ENCODE measurements at places on chromosomes 4 and X.

- DNase-seq = no peak
Measured at GRCh38 chr4:163768014-163768413, 273.5 kb downstream of the TMA16 start.

DNA sequence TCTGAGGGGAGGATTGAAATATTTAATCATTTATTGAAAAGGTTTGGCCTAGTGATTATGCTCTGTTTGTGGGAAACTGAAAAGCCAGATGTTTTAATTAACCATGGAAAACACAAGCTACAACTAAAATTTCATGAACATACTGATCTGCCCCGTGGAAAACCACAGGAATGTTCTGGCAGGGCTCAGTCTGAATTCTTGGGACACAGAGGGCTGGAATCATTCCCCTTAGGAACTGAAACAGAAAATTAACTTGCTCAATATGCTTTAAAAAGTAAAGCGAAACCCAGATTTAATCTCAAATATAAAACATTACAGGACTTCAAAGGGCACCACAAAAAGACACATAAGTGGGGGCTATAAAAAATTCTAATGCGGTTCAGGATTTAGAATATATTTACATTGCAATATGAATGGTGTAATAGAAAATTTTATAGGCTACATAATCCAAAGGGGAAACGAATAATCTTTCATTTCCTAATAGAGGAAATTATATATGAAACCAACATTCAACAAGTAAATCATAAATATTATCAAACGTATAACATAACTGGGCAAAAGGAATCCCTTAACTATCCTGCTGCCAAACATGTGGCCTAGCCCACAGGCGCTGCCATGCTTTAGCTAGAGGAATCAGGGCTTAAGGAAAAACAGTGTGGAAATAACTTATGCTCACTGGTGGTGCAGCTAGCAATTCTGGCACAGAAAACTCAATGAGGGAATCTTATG, 70.9 kb downstream of the APBB2 start:
- DNase-seq = no peak

GRCh38 chr4:141132709-141133145, 542 bp downstream of the RNF150 start:
- peak; percentile 44 for DNase-seq

GRCh38 chr4:46931981-46932380, 22.9 kb upstream of the COX7B2 start:
- DNase-seq = no peak

- DNase-seq = no peak
Measured at GRCh38 chrX:95383778-95384177, 1300.9 kb upstream of the DIAPH2 start.

DNA sequence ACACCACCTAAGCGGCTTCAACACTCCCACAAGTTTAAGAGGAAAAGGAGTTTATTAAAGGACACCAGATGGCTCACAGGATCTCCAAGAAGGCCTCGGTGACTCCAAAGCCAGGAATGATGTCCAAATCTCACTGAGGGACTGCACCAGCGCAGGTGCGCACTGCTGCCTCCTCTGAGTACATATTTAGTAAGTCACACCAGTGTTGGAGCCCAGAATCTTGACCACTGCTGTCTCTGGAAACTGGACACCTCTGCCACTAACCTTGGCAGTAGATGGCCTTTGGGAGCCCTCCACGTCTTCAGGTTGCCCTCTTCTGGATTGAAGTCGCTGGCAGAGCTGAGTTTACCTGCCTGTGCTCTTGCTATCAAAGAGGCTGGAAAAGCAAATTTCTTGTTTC, 10.1 kb upstream of the RS1 start:
- DNase-seq = no peak

- DNase-seq = no peak
Measured at GRCh38 chr4:186563761-186564160, 8.4 kb upstream of the MTNR1A start.

DNA sequence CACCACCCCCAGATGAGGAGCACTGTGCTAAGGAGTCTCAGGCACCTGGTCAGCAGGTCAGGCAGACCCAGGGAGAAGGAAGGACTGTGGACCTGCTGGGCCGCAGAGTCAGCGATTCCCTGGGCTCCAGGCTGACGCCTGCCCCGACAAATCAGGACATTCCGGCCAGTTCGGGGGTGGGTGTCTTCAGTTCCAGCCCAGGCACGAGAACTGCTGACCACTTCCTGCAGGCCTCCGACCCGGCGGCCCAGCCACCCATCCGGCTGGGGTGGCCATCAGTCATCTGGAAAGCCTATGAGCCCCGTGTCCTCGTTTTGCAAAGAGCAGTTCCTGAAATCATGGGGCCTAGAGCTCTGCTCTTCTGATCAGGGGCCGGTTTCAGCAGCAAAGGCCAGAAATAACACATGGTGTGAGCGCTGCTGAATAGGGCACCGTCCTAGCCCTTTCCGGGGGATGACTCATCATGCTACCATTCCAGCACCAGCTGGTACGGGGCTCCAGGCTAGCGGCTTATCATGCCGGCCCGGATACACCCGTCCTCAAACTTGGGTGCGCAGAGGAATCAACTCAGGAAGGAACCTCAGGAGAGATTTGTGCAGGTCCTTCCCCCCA, 7.8 kb upstream of the SH3TC1 start:
- DNase-seq = no peak

DNA sequence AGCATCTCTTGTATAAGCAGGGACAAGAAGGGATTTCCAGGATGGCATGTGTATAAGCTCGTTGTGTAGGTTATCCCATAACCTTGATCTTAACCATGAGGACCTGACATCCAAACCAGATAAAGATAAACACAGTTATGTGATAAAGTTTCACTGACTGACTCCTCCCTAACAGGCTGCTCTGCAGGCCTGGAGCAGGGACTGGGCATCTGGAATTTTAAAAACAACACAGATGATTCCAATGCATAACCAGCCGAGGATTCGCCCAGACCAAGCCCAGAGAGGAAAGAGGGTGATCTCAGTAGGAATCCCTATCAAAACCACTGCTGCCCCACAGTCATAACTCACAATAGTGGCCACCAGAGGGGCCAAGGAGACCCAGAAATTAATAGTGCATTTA, 22.7 kb downstream of the KLF3 start:
- DNase-seq = no peak

DNA sequence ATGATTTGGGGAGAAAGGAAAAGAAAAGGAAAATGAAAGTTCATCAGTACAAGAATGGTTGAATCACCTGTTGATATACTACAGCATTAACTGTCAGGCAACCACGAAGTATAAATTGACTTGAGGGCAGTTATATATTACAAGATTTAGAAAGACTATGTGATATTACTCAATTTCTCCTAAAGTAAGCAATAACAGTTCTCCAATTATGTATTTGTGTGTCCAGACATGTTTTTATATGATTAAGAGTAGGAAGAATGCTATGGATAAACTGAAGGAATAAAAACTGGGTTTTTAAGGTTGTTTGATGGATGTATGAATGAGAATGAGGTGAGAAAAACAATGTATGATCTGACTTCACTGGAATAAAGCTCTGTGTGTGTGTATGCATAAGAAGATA, 2234.4 kb downstream of the ARAP2 start:
- no peak for DNase-seq

DNA sequence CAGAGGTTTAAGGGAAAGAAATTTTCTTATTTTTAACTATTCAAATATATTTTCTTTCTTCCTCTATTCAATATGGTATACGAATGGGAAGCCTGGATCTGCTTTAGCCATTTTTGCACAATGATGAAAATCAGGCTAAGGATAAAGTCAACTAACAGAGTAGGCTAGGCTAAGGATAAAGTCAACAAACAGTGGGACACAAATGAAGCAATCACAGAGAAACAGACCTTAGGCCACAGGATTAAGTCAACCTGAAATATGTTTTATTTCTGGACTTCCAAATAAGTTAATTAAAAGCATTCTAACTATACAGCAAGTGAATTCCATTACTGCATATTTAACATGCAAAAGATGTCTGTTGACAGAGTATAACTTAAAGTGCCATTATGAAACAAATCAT, 17.0 kb downstream of the DYNLT3 start:
- no peak for DNase-seq

- no peak for DNase-seq
Measured at GRCh38 chr4:147576084-147576483, 41.1 kb upstream of the TMEM184C start.

- DNase-seq = no peak
Measured at GRCh38 chr4:188778905-188779304, 639.7 kb downstream of the TRIML1 start.

DNA sequence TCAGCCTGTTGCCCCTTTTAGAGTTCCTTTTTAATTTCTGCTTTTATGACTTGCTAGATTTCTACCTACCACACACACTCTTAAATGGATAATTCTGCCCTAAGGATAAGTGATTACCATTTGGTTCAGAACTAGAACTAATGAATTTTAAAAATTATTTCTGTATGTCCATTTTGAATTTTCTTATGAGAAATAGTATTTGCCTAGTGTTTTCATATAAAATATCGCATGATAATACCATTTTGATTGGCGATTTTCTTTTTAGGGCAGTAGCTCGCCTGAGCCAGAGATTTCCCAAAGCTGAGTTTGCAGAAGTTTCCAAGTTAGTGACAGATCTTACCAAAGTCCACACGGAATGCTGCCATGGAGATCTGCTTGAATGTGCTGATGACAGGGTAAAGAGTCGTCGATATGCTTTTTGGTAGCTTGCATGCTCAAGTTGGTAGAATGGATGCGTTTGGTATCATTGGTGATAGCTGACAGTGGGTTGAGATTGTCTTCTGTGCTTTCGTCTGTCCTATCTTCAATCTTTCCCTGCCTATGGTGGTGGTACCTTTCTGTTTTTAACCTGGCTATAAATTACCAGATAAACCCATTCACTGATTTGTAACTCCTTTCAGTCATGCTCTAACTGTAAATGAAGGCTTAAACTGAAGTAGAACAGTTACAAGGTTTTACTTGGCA, 7.8 kb downstream of the ALB start:
- DNase-seq = no peak

DNA sequence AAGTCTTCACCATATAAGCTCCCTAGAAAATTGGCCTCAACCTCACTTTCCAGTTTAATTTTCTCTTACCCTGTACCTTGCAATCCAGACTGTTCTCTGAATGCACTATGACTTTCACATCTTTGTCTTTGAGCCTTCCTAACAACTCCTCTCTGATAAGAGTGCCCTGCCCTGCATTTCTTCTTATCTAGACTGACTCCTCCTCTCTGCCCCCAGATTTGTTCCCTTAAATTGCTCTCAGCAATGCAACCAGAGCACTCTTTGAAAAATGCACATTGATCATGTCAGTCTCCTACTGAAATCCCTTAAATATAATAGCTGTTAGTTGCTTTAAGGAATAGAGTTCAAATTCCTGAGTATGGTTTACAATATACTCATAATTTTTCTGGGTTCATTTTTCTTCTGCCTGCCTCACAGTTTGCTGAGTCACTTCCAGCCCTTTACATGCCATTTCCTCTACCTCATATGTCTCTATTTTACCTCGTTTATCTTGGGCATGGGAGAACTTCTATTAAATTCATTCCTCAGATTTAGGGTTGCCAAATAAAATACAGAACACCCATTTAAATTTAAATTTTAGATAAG, 582.7 kb upstream of the AADAT start:
- no peak for DNase-seq

- DNase-seq = no peak
Measured at GRCh38 chr4:176142253-176142652, 53.1 kb downstream of the SPATA4 start.

DNA sequence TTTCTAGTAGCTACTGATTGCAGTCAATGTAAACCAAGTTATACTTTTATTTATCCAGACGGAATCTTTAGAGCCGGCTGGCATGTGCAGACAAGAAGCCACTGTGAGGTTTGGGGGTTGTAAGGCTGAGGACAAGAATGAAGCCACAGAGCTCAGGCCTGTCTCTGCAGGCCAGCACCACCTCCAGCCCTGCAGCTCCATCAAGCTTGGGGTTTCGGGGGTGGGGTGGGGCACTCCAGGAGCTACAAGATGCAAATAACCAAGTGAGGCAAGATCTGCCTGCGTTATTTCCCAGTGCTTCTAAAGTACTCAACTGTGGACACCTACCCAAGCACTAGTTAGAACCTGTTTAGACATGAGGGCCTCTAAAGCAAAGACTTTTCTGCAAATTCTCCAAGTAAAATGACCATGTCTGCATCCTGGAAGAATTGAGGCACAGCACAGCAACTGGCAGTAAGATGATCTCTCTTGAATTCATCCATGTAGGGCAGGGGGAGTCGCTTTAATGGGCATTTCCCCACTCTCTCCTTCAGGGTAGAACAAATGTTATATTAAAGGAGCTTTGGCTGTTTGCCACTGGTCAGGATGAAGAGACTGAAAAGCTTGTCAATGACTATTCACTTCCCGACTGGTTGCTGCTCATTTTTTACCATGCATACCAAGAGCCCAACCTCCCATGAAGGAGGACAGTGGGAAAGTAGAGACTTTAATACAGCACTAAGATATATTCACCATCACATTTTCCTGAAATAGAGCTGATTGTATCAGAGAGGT, 222.5 kb downstream of the MGST2 start:
- no peak for DNase-seq

Data from progenitor cell of endocrine pancreas (in vitro differentiated cells).